Occipital lobe (tissue), 3 donors: ENCODE measurements at places on chromosomes 1 and 21.

DNA sequence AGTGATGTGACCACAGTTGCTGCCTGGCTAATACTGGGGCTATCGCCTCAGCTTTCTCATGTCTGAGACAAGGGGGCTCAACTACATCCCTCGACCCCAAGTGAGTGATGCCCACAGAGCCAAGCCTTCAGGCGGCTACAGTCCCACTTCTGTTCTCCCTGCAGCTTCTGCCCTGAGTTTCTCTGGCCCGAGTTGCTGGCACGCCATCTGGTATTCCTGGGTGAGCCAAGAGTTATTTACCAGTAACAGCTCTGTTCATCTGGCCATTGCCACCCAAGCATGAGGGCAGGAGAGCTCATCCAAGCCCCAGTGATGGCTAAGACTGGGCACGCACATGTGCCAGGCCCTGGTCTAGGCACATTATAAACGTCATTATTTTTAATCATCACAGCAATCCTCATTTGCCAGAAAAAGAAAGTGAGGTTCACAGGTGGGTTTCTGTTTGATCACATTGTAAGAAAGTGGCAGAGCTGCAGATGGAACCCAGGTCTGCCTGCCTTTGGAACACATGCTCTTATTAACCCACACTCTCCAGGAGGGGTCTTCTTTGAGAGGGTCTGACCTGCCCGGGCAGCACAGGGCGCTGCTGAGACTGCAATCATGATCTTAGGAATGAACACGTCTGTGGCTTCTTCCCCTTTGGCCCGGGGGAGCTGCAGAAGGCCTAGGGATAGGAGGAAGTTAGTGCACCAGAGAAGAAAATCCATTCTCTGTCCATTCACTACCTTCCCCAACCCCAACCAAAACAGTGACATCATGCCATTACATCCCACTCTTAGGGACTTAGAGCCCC is 27.5 kb downstream of the KCND3 start:
- peak; percentile 43 for DNase-seq

DNA sequence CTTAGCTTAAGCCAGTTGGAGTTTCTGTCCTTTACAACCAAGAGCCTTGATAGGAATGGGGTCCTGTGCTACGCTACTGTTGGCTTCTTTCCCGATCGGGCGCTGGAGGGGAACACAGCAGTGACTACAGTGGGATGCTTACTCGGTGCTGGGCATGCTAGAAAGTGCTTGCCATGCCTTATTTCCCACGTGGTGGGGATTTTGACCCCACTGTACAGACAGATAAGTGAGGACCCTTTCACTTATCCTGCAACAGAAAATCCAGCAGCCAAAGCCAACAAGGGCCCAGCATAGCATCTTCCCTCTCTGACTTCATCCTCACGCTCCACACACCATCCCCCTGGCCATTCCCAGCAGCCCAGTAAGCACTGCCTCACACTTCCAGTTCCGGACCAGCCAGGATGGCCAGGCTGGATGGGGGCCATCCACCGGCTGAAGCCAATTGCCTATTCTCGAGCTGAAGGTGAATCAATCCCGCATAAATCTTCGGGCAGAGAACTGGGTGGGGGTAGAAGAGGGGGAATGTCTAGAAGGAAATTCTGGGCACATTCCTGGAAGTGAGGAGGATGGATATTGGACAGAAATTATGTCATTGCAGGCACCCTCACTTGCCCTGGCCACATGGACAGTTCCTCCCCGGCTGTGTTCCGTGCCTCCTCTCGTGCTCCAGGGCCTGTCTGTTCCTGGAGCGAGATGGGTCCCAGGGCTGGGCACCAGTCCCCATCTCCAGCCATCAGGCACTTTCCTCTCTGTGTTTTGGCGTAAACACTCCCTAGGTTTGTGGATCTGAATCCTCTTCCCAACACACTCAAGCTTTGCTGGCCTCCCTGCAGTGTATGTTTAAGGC is 2.0 kb upstream of the ABCG1 start:
- no peak for DNase-seq

- DNase-seq, result no peak
These were observed 34.6 kb upstream of the PDPN start for GRCh38 chr1:13549021-13549420.

DNA sequence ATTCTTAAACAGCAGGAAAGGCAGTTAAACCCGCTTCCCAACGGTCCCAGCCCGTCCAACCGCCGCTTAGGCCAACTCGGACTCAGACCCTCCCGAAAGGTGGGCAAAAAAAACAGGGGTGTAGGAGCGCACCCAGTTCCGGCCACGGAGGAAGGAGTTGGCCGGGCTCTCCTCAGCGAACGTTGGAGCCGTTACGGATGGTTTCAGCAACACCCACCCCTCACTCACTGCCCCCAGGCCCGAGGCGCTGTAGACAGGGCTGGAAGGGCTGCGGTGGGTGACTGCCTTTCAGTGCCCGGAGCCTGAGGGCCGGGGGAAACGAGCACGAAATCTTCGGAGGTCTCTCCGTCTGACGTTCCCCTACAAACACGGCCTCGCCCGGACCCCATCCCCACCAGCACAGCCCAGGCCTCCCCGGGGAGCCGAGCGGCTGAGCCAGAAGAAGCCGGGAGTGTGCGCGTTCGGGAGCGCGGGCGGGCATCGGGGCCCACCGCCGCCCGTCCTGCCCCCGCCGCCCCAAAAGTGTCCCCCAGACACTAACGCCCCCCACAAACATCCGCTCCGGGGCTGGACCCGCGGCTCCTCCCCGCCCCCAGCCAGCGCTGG is 1.3 kb downstream of the KDM5B start:
- peak; percentile 9 for DNase-seq

- no peak for DNase-seq
These were observed 735.3 kb upstream of the ADGRL4 start for GRCh38 chr1:79741720-79742421.

DNA sequence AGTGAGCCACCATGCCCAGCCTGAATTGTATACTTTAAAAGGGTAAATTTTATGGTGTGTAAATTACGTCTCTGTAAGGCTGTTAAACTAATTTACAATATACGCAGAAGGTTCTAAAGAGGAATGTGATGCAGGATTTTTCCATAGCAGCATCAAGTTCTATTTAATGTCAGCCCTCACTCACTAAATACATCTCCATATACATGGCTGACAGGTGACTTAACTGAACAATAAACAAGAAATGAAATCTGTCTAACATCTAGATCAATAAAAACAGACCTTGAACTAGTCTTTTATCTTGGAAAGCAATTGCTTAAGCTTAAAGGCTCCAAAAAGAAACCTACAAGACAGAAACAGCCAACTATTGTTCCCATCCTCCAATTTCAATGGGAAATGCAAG is 121.5 kb upstream of the MAP1LC3C start:
- DNase-seq, result no peak

- no peak for DNase-seq
These were observed 1147.6 kb upstream of the ADGRL4 start for GRCh38 chr1:80154176-80154575.

- DNase-seq, result no peak
These were observed 107.4 kb upstream of the ZBTB40 start for GRCh38 chr1:22344329-22344630.

DNA sequence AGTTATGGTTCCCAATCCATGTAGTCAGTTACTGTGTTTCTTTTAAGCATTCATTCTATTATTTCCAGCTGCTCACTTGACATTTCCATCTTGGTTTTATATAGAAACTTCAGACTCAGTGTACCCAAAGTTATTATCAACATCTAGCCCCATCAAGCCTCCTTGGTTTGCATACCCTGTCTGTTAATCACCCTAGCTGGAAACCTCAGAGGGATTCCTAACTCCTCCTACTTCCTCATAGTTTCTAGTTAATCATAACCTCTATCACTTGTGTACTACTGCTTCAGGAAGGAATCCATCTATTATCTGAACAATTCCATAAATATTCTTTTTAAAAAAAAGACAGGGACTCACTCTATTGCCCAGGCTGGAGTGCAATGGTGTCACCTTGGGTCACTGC is 293.3 kb downstream of the SDCCAG8 start:
- no peak for DNase-seq

DNA sequence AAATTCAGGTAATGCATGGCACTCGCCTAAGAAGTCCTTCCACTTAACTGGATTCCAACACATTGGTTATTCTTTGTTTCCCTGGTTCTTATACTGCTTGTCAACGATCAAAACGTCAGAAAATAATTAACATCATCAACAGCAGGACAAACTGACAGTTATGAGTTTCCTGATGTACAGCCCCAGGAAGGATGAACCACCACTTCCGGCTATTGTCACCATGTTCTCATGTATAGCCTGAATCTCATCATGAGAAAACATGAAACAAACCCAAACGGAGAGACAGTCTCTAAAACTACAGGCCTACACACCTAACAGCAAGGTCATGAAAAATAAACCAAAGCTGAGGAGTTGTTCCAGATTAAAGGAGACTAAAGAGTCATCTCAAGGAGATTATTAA is 60.5 kb upstream of the FBXO28 start:
- no peak for DNase-seq

GRCh38 chr21:38675182-38675824 is 130.4 kb upstream of the ETS2 start:
- DNase-seq, result no peak

GRCh38 chr1:224502459-224503160 is 68.0 kb upstream of the WDR26 start:
- DNase-seq, result no peak

GRCh38 chr1:166283190-166283589 is 116.4 kb upstream of the FAM78B start:
- DNase-seq, result no peak

DNA sequence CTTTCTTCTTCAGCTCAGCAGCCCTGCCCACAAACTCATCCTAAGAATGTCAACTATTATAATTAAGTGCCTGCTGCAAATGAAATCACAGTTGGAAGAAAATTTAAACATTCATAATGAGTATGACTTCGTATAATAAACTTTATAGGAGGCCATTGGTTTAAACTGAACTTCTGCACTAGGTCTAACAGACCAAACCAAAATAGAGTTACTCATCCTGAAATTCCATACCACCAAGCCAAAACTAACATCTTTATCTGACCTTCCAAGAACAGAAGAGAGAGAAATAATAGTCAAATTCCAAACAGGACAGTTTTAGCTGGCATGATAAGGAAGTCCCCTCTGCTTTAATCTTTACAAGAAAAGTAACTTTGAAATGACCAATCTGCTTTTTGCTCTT is 472.4 kb upstream of the PRMT6 start:
- DNase-seq, result no peak

DNA sequence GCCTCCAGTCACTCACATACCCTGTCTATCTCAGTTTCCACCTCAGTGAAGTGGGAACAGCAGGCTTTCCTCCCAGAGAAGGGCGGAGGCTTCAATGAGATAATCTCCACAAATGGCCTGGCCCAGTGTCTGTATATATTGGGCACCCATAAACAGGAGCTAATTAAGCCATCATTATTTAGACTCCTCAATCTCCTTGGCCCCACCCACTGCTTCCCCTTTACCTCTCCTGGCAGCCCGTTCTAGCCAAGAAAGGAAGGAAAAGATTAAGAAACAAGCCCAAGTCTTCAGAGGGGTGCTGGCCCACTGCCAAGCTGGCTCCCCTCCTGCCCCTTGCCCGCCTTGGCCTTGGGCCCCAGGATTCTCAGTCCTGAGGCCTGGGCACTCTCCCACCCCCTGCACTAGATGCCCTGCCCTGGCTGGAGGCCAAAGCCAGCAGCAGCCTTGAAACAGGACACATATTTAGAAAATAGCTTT is 15.9 kb upstream of the EPB41 start:
- no peak for DNase-seq

GRCh38 chr1:247241691-247242090 is 14.2 kb upstream of the VN1R5 start:
- DNase-seq, result no peak

GRCh38 chr1:4723106-4723505 is 68.7 kb downstream of the AJAP1 start:
- DNase-seq, result no peak

DNA sequence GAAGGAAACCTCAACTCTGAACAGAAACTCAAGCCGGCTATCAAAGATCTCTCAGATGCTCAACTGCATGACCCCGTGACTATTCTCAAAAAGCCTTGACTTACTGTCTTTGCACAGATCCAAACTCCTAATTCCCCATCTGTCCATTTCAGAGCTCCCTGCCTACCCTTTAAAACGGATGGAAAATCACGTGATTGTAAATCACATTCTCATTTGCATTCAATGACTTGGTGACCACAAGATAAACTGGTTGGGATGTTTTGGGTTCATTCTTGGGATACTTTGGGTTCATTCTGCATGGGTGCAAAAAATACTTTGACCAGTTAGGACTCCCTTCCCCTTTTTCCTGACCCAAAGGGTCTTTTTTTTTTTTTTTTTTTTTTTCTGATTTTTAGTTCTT is 41.3 kb upstream of the RUNX1 start:
- DNase-seq, result no peak

GRCh38 chr21:45050345-45050796 is 24.0 kb upstream of the ADARB1 start:
- DNase-seq, result no peak

- no peak for DNase-seq
These were observed 144.7 kb downstream of the PRDM16 start for GRCh38 chr1:3213730-3214129.

DNA sequence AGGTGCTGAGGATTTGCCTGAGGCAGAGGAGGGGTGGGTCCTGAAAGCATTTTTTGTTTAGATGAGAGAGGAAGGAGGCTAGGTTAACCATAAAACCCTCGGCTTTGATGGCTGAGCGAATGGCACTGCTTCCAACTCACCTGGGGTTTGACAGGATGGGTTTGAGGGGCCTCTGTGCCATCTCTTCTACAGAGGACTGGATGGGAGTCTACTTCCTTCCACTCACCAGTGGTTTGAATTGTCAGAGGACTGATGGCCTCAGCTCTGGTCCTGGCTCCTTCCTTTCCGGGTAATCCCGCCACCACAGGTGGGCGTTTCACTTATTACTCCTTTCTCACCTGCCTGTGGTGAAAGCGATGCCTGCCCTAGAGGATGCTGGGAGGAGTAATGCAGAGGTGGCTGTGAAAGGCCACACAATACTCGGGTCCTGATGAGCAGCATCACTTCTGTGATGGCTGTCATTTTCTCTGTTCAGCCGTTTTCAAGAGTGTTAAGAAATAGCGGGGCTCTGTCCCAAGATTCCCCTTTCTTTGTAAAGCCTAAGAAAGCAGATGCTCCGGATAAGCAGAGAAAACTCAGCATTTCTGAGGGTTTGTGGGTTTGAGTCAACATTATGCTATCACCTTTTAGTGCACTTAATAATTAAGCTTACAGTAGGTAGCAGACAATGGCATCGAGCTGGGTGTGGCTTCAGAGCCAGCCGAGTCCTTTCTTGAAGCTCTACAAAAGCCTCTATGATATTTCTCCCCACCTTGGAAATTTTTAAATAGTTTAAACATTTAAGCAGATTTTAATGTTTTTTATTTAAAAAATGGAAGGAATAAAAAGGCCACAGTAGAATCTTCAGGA is 220.7 kb downstream of the HLX start:
- no peak for DNase-seq
